ENCODE measurements at places on chromosomes 4 and X.

GRCh38 chrX:11210415-11210801, 82.8 kb upstream of the AMELX start:
- no peak for DNase-seq

DNA sequence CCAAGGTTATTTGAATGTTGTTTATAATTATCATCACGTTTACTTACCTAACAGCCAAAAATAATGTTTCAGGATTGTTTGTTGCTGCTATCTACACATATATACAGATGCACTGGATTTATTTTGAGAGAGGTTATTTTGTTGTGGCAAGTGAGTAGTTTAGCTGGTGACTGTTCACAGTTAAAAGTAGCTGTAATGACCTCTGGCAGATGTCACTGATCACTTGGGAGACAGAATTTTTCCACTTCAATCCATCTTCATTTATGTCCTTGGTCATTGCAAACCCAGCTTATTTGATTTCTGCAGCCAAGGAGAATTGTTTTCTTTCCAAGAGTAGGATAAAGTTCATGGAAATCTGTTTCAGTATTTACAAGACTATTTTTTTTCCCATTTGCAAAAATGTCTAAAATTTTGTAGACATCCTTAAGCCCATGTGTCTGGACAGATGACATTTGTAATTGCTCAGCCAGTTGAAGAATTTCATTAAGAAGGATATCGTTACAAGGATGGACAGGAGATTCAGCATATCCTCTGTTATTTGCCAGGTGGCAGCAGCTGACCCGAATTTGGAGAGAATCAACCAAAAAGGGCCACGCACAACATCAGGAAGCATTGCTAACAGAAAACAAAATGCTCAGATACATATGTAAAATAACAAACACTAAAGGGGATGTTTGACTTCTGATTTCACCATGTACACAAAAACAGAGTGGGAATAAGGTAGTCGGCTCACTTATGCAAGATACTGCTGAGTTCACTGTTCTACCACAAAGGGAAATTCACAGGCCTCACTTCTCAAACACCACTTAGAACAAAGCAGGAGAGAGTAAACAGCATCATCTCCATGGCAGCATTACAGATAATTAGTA, 64.5 kb downstream of the GPRIN3 start:
- no peak for DNase-seq

DNA sequence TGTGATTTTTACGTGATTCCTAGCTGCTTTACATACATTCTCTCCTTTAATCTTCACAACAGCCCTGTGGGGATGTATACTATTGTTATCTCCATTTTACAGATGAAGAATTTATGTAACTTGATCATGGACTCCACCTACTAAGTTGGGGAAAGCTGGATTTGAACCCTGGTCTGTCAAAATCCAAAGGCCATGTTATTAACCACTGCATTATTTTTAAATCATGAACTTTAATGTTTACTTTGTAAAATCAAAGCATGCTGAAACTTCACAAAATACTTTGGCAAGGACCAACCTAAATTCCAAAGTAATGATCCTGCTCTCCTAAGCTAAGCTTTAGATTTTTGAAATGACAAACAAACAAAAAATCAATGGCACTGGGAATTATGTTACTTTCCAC, 26.1 kb downstream of the FAM47E start:
- no peak for DNase-seq

GRCh38 chrX:1462596-1463251, 10.0 kb upstream of the ASMTL start:
- DNase-seq = peak; percentile 25

GRCh38 chr4:25875281-25875745, 12.5 kb upstream of the SEL1L3 start:
- no peak for DNase-seq

DNA sequence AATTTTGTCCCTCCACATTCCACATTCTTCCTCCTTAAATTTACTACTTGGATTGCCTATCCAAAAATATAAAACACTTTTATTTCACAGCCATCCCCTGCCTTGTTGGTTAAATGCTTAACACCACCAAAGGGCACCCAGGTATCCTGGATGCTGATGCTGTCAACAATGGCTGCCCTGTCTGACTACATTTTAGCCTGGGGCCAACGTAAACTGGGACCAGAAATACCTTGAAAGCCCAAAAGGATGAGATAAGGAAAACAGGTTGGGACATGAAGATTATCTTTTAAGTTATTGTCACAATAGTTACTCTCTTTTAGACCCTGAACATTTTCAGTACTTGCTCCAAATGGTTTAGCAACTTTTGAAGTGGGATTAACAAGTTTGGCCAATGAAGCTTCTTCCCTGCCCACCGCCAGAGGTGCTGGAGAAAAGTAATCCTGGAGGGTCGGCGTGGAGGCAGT, 775 bp upstream of the YIPF6 start:
- peak; percentile 5 for DNase-seq

DNA sequence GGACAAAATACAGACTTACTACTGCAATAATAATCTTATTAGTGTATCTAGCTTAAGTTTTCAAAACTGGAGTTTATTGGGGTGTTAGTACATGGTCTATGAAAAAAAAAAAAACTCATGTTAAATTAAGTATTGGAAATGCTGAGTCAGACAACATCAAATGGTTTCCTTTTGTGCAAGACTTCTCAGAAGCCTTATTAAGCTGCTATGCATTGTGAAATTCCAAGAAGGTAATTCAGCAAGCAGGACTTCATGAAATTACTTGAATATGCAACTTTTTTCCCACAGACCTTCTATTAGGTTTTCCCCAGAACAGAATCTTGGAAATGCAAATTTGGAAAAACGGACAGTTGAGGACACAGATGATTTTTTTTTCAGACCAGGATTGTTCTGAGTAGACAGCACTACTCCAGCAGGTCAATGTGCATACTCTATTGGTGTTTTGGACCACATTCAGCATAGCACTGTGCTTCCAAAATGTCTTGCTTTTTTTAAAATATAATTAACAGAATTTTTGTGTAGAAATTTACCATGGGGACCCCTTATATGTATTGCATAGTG, 568.8 kb upstream of the TENM3 start:
- DNase-seq = no peak

GRCh38 chr4:74999714-75000309, 66.9 kb downstream of the PARM1 start:
- no peak for DNase-seq

GRCh38 chrX:128460835-128461234, 408.6 kb upstream of the ACTRT1 start:
- no peak for DNase-seq

GRCh38 chr4:104490770-104491480, 3.8 kb downstream of the CXXC4 start:
- DNase-seq = no peak

DNA sequence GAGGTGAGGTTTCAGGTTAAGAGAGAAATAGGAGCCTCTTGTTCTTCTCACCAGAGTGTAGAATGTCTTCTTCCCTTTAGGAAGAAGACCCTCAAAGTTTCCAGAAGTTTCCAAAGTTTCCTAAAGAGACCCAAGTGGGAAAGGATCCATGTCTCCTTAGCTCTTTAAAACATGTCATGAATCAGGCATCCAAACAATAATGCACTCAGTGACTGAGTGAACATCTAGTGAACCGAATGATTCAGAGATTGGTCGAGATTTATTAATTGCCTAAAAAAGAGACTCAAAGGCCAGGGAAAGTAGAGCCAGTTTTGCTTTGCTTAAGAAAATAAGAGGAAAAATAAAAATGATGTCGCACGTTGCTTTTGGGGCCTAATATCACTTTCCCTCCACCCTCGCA, 29.4 kb downstream of the FGF5 start:
- DNase-seq = no peak

GRCh38 chr4:2406406-2406805, 12.0 kb downstream of the ZFYVE28 start:
- no peak for DNase-seq

GRCh38 chr4:123166023-123166422, 230.6 kb upstream of the SPRY1 start:
- no peak for DNase-seq

DNA sequence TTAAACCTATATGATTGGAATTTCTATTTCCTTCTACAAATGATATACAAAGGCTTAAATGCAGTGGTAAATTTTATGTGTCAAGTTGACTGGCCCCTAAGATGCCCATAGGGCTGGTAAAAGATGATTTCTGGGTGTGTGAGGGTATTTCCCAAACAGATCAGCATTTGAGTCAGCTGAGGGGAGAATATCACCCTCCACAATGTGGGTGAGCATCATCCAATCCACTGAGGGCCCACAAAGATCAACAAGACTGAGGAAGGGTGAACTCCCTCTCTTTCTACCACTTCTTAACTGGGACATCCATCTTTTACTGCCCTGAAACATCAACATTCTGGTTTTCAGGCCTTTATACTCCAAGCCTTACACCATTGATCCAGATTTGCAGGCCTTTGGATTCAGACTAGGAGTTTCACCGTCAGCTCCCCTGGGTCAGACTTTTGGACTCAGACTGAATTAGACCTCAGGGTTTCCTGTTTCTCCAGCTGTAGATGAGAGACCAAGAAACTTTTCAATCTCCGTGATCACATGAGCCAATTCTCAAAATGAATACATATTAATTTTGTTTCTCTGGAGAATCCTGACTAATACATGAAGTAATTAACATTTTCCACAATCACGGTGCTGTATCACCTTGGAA, 1020.7 kb upstream of the SLIT2 start:
- no peak for DNase-seq

GRCh38 chrX:153500676-153501280, 6.0 kb downstream of the BGN start:
- DNase-seq = no peak

- no peak for DNase-seq
These were observed 50.3 kb downstream of the NSUN7 start for GRCh38 chr4:40800064-40800463.

GRCh38 chrX:110210417-110211139, 107.3 kb downstream of the AMMECR1 start:
- no peak for DNase-seq

DNA sequence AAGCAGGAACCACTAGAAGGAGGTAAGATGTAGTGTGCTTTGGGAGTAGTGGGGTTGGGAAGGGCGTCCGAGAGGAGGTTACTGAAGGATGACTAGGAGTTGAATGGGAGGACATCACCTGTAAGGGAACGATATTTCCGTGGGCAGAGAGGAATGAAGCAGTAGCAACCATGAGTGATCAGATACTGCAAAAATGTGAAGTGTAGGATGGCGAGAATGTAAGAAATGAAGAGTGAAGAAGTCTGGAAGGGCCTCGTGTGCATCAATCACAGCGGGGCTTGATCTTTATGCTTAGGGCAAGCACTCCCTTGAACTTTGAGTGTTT, 594 bp downstream of the MSMO1 start:
- DNase-seq = no peak

DNA sequence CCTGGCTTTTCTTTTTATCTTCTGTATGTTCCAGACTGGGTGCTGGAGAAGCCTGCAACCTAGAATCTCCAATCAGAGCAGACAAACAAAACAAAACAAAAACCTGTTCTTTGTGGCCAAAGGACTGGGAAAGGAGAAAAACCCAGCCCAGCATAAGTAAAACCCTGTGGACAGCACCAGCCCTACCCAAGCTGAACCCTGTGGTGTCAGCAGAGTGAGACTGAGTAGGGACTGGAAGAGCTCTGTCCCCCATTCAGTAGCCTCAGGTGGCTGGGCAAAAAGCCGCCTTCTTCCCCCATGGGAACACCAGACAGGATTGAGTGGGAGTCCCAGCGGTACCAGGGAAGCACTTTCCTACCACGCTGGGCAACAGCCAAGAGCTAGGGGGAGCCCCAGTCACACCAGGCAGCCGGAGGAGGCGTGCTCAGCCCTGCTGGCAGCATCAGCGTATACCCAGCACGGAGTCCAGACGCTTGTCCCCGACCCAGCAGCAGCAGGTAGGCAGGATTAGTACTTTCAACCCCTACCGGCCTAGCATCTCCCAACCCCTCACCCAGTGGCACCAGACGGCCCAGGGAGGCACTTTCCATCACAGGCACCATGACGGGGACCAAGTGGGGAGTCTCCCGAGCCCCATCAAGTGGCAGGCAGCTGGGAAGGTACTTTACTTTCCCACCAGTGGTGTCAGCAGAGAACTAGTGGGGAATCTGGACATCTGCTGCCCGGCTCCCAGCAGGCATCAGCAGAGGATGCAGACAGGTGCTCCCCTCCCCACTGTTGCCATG, 8.6 kb upstream of the JADE3 start:
- DNase-seq = peak; percentile 10

DNA sequence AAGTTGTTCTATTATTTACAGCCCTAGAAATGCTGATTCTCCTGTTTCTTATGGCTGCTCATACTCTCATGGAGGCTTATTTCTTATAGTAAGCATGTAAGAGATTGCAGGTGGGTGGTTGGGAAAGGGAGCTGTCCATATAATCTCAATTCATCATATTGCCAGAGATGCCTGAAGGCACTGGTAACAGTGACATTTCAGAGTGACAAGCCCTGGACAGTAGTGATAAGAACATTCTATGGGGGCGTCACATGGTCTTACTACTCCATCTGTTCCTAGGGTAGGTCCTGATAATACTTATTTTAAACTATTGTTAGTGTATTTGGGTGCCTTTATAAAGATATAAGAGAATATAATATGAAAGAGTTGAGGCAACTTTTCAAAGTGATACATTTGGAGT, 171.5 kb downstream of the CFAP299 start:
- DNase-seq = no peak
